ENCODE measurements at places on chromosomes 5 and 9. TPM values are rescaled to one million over a fixed set of nuclear protein-coding genes. Genes with fewer than 3 reads are reported as not detected.

DNA sequence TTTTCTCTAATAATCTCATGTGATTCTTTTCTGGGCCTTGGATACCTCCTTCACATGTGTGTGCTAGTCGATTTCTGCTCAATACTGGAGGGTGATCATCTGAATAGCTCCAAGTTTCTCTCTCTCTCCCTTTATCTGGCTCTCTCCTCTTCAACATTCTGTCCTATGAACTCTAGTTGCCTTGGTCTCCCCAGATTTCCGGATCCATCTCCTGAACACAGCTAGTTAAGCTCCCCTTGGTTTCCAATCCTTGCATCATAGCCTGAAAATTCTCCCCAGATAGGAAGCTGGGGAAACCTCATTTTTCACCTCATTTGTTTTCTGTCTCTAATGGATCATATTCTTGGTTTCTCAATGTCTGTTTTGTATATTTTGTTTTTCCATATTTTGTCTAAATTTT is 832.3 kb downstream of the MTRR start:
- H3K4me1 ChIP-seq = no peaks in the 10 kb centered on the region
- no peaks in the 10 kb centered on the region for H3K27me3 ChIP-seq
- no peak for DNase-seq
- H3K36me3 ChIP-seq = no peaks in the 10 kb centered on the region
- H3K4me3 ChIP-seq = no peak overlapping the region

GRCh38 chr9:136831002-136831719 is 11.1 kb upstream of the AJM1 start:
- no peaks in the 10 kb centered on the region for H3K36me3 ChIP-seq
- H3K27ac ChIP-seq = no peak overlapping the region
- no peak overlapping the region for H3K4me3 ChIP-seq
- no peaks in the 10 kb centered on the region for H3K27me3 ChIP-seq
- no peak for DNase-seq
- H3K4me1 ChIP-seq = no peaks in the 10 kb centered on the region

Gene OR1Q1
- not detected for total RNA-seq

DNA sequence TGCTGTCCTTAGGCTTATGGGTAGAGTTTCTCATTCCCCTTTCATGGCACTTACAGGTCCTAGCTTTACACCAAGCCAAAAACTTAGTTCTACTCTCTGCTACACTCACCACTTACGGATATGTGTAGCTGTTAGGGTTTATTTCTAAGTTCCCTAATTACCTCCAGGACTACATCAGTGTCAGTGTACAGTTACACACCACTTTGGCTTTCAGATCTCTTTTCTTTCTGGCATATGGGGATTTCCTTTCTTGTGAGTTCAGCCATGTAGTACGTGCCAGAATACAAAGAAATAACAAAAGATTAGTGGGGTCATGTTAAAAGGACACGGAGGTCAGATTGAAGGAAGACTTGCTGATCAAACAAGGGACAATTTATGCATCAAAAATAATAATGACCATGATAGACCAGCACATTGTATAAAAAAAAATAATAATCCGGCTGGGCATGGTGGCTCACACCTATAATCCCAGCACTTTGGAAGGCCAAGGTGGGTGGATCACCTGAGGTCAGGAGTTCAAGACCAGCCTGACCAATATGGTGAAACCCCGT is 41.8 kb downstream of the LYRM7 start:
- H3K36me3 ChIP-seq = no peaks in the 10 kb centered on the region
- H3K27me3 ChIP-seq = peaks cover 3% of the 10 kb centered on the region
- no peak for DNase-seq
- H3K4me3 ChIP-seq = no peak overlapping the region
- H3K4me1 ChIP-seq = no peaks in the 10 kb centered on the region

DNA sequence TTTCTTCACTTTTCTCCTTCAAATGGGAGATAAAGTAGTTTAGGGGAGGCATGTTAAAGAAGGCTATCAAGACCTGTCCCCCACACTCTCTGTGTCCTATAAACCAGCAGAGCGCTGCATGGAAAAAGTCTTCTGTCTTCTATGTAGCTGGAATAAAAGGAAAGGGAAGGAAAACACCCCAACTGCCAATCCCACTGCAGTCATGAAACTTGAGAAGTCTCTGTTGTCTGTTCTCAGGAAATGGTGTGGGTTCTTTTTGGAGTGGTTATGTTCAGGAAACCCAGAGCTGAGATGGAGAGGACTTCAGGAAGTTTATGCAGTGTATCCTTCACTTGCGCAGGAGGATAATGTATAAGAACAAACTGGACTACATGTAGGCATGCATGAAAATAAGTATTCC is 274.3 kb downstream of the GAS1 start:
- no peaks in the 10 kb centered on the region for H3K27me3 ChIP-seq
- no peak for DNase-seq
- no peak overlapping the region for H3K27ac ChIP-seq

Gene NUDT12
- total RNA-seq = 38.9 TPM

Gene HAUS6
- total RNA-seq = 10.7 TPM

DNA sequence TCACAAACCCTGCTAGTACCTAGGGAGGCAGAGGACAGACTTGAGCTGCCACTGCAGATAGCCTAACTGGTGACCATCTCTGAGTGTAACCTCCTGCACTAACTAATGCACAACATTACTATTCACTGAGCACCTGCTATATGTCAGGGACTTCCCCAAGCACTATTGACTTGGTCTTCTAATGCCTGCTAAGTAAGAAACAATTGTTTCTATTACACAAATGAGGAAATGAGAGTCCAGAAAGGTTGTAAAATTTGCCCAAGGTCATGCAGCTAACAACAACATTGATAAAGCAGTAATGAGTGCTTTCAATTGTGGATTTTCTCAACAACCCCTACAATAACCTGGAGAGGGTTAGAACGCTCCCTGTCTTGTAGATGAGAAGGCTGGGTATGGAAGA is 183.7 kb downstream of the ZNF462 start:
- no peaks in the 10 kb centered on the region for H3K36me3 ChIP-seq
- no peaks in the 10 kb centered on the region for H3K27me3 ChIP-seq
- H3K4me3 ChIP-seq = no peak overlapping the region
- DNase-seq = no peak
- H3K4me1 ChIP-seq = no peaks in the 10 kb centered on the region

Data from hepatocyte (in vitro differentiated cells).